ENCODE measurements at places on chromosomes 5 and 9.

GRCh38 chr5:6601816-6602215, 31.0 kb downstream of the NSUN2 start:
- DNase-seq = no peak

GRCh38 chr5:42801516-42802166, 10.1 kb downstream of the SELENOP start:
- DNase-seq = no peak

DNA sequence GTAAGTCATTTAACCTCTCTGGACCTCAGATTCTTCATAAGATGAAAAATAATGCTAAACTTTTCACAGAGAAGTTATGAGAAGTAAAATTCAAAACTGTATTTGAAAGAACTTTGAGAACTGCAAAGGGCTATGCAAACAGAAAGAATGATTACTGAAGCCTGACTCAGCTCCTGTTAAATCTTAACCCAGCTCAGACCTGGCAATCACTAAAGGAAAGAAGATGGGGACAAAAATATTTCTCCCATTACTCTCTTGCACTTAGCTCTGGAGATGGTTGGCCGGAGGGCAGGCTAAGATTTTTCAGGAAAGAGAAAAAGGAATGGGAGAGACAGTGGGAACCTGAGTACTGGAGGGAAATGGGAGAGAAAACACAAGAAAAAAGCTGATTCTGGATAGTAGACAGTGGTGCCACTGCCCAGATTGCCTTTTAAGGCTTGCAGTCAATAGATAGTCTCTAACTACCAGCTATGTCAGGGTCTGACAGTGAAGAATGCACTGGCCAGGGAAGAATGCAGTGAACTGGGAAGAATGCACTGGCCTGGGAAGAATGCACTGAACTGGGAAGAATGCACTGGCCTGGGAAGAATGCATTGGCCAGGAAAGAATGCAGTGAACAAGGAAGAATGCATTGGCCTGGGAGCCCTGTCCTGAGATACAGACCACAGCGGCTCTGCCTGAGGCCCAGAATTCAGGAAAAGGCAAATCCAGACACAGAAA, 25.2 kb upstream of the CEMIP2 start:
- DNase-seq = no peak

GRCh38 chr5:138942066-138942465, 66.9 kb upstream of the LRRTM2 start:
- no peak for DNase-seq

DNA sequence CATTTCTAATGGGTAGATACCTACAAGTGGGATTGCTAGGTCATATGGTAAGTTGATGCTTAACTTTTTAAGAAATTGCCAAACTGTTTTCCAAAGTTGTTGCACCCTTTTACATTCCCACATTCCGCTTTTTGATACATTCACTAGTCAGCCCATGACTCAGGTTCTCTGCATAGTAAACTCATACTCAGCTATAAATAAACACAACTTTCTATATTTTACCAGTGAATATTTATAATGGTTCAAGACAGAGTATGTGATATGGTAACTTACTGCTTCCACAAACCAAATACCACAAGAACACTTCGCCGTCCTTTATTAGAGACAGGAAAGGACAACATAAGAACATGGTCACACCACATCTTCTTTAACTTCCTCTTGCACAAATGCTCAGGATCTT, 54.0 kb downstream of the PLPP1 start:
- no peak for DNase-seq

GRCh38 chr9:117306032-117306431, 108.8 kb downstream of the ASTN2 start:
- DNase-seq = no peak

- DNase-seq = no peak
Measured at GRCh38 chr5:169728418-169728817, 91.3 kb downstream of the DOCK2 start.

DNA sequence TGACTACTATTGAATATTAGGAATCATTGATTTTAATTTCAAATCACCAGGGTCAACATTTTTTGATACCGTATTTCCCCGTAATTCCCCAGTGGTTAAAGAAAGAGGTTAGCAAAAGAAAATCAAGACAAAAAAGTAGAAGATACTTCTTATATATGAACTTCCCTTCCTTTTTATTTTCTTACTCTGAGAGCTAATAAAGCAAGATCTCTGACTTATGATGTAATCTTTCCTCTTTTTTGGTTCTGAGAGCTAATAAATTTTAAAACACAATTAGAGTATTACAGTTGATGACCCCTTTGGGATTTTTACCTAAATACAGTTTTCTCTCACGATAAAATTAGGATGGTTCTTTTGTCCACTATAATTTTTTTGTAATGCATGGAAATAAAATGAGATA, 9.2 kb upstream of the FYB1 start:
- DNase-seq = no peak

GRCh38 chr5:123482258-123482657, 29.7 kb upstream of the CSNK1G3 start:
- no peak for DNase-seq

DNA sequence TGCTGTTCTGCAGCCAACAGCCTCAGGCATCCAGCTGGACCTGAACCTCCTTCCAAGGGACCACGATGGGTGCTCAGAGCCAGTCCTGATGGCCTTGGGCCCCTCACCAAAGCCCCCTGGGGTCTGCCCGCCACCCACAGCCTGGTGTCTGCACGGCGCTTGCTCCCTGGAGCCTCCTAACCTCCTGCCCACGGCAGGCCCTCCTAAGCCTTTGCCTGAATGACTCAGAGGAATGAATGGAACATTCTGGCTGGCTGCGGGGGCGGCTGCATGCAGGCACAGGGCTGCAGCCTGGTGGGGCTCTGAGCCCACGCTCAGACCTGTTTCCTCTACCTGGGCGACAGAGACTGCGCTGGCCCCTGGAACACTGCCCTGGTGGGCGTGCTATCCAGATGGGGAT, 6.9 kb downstream of the SOHLH1 start:
- DNase-seq = no peak

DNA sequence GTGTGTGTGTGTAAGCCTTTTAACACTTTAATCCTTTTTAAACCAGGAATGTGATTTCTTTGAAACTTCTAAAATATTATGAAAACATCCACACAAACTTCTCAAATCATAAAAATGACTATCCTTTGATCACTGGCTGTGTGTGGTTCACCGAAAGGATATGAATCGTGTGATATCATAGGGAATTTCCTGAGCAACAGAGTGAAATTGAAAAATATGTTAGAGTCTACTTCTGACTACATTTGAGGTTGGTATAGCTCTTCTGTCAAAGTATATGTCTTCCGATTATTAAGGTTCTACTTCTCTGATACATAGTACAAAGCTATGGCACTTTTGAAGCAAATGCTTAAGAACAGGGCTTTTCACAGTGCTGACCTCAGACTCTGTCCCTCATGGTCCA, 40.3 kb downstream of the RGMB start:
- DNase-seq = no peak

DNA sequence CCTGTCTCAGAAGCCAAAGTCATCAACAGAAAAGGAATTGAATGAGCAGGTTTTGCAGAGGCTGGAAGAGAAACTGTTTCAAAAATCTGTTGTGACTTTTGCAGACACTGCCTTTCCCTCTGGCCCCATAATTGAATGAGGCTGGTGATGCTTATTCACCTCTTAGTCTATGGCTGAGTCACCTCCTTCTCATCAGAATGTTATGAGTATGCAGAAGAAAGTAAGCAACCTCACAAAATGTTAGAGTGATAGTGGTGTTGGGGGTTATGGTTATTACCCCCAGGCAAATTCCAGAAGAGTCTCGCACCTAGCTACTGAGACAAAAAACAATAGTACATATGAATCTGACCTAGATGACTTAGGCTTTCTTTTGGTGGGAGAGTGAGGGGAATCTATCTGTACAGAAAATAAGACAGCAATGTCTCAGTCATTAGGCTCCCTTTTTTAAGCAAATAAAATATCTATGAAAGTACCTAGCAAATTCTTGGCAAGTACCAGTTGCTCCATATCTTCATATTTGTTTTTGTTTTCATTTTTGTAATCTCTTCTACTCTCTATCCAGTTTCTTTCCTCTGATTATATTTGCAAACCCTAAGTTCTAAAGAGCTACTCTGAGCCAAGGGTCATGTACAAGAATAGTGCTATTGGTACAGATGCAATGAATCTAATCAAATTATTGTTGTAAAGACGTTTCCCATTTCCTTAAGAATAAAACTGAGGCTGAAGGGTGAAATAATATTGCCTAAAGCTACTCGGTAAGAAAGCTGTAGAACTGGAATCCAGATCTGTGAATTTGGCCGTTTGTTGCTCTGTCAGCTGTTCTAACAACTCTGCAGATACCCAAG, 498.1 kb upstream of the TNC start:
- no peak for DNase-seq

DNA sequence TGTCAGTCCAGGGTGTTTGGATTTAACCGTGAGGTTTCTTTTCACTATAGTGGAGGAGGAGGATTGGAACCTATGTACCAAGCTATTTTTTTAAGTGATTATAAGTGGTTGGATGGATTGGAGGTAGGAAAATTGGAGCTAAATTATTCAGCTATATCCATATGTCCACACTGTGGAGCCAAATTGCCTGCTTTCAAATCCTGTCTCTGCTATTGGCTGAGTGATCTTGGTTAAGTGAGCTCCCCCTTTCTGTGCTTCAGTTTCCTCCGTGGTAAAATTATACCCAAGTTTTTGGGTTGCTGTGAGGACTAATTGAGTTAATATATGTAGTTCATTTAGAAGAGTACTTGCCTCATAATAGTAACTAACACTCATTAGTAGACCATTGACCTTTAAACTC, 2.5 kb downstream of the CENPP start:
- DNase-seq = peak; percentile 24

DNA sequence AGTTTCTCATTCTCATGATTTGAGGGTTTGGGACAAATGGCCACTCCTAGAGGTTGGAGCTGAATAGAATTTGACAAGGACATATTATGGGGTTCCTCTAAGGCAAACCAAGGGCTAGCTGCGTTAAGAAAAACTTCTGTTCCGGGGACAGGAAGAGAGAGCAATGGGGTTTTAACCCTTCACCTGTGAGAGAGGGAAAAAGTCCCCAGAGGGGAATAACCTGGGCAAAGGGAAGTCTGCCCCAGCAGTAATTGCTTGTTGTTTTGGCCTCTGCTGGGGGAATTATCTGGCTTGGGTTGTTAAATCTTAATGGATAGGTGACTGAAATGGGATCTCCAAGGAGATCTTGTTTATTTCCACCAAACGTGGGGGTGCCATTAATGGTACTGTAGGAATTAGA, 110.1 kb upstream of the MOCS2 start:
- no peak for DNase-seq

DNA sequence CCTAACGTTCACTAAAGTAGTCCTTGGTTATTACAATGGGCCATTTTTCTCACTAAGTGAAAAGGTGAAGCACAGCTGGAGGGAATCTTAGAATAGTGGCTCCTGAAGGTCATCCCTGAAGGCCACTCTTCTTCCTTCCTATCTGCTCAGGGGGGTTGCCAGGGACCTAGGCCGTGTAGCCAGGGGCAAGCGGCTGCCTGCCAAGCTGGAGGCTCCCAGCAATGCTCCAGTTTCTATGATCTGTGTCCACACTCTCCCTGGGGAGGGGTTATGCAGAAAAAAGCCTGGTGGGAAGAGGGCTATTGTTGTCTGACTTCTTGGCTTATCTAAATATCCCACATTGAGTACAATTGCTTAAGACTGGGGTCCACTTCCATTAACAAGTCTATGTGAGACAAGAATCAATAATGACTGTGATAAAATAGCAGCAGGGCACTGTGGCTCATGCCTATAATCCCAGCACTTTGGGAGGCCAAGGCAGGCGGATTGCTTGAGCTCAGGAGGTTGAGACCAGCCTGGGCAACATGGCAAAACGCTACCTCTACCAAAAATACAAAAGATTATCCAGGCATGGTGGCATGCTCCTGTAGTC, 3.8 kb downstream of the NMRK1 start:
- no peak for DNase-seq

GRCh38 chr5:84088996-84089395, 295.7 kb downstream of the EDIL3 start:
- DNase-seq = peak; percentile 9

All from HL-60 (cell line).